ENCODE measurements at places on chromosomes 2 and 18. TPM values are rescaled to one million over a fixed set of nuclear protein-coding genes. Genes with fewer than 3 reads are reported as not detected.

The FIGN gene
- not detected for total RNA-seq

The PLGLB2 gene
- total RNA-seq, result not detected

The MAP3K19 gene
- total RNA-seq, result not detected

The CPLX4 gene
- not detected for total RNA-seq

The GPR45 gene
- not detected for total RNA-seq

The CD8A gene
- total RNA-seq, result not detected

The TRIM43 gene
- not detected for total RNA-seq

The SERPINB12 gene
- not detected for total RNA-seq

The SKOR2 gene
- total RNA-seq, result not detected

The CPS1 gene
- 0.59 TPM for total RNA-seq

The LIMS2 gene
- 10.8 TPM for total RNA-seq

The SCN2A gene
- total RNA-seq, result not detected

The TSPYL6 gene
- not detected for total RNA-seq
